Diencephalon (tissue), 1 donor: ENCODE measurements at places on chromosomes 5 and 9. TPM values are rescaled to one million over a fixed set of nuclear protein-coding genes. Genes with fewer than 3 reads are reported as not detected.

Gene SLC27A6
- 4.6 TPM for total RNA-seq

Gene IFNK
- not detected for total RNA-seq

Gene CDC20B
- total RNA-seq: 1.6 TPM

Gene PCDHGA4
- 12.5 TPM for total RNA-seq

Gene LVRN
- total RNA-seq: 1.8 TPM

Gene NACC2
- 18.0 TPM for total RNA-seq

Gene ZDHHC12
- 4.4 TPM for total RNA-seq

Gene OSTF1
- 21.0 TPM for total RNA-seq

Gene CCDC192
- not detected for total RNA-seq

Gene CBY3
- 0.46 TPM for total RNA-seq

Gene BTNL3
- total RNA-seq: not detected

Gene PTGER4
- 5.5 TPM for total RNA-seq

Gene SURF6
- 18.2 TPM for total RNA-seq

Gene CARD9
- 2.3 TPM for total RNA-seq

Gene RNF208
- 1.8 TPM for total RNA-seq

Gene EDIL3
- total RNA-seq: 114 TPM

Gene CCL27
- total RNA-seq: 0.69 TPM

Gene OLFML2A
- total RNA-seq: 2.3 TPM

Gene MEGF10
- 29.1 TPM for total RNA-seq

Gene OR1Q1
- not detected for total RNA-seq

Gene IL5
- total RNA-seq: not detected

Gene MOB3B
- total RNA-seq: 9.0 TPM

Gene NAIP
- total RNA-seq: 26.8 TPM

Gene MYMK
- total RNA-seq: not detected

Gene RRAGA
- total RNA-seq: 83.7 TPM

Gene RBM22
- 42.4 TPM for total RNA-seq

Gene SMIM27
- total RNA-seq: 6.0 TPM

Gene SLC22A4
- total RNA-seq: 2.5 TPM

Gene PTGDS
- 93.2 TPM for total RNA-seq

Gene GMCL2
- total RNA-seq: not detected

Gene ACER2
- total RNA-seq: 7.4 TPM

Gene SLC6A18
- total RNA-seq: not detected

Gene SH2D3C
- total RNA-seq: 9.2 TPM

Gene IL6ST
- total RNA-seq: 81.9 TPM

Gene IFNA16
- total RNA-seq: not detected

Gene COL15A1
- 6.7 TPM for total RNA-seq

Gene CER1
- total RNA-seq: 0.69 TPM

Gene OTULIN
- total RNA-seq: 18.5 TPM

Gene RELL2
- 18.9 TPM for total RNA-seq

Gene SHC3
- 42.0 TPM for total RNA-seq

Gene MCC
- 26.8 TPM for total RNA-seq

Gene PRDM9
- not detected for total RNA-seq

Gene OR2V1
- not detected for total RNA-seq

Gene LRRC26
- total RNA-seq: not detected

Gene GABRA1
- 76.6 TPM for total RNA-seq
